ENCODE measurements at places on chromosomes 11 and 22.

DNA sequence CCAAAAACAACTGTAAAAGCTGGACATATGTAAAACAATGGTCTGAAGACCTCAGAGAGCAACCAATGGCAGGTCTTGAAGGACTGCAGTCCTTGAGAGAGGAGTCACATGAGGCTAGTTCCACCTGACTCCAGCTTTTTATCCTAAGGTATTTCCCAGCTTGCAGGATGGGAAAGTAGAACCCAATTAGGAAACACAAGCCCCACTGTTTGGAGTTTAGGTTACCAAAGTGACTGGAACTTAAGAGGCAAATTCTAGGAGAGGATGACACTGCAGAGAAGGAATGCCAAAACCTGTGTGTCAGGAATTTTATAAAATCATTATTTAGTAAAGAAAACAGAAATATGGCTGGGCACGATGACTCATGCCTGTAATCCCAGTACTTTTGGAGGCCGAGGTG, 18.4 kb downstream of the OR2AT4 start:
- no peak for DNase-seq

DNA sequence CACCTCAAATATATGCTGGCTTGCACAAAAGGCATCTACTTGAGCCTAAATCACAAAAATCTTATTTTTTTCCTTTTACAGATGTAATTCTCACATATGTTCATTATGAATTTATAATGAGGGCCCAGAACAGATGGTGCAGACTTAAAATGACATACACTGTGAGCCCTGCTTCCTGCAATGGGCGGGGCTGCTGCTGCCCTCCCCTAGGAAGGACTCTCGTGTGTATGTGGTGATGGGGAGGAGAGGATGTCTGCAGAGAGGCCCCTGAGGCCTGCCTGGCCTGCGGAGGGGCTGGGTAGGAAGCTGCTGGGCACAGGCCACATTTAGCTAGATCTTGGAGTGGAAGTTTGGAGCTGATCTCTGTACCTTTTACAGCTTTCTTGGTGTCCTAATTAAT, 233.4 kb upstream of the KIRREL3 start:
- DNase-seq, result no peak

DNA sequence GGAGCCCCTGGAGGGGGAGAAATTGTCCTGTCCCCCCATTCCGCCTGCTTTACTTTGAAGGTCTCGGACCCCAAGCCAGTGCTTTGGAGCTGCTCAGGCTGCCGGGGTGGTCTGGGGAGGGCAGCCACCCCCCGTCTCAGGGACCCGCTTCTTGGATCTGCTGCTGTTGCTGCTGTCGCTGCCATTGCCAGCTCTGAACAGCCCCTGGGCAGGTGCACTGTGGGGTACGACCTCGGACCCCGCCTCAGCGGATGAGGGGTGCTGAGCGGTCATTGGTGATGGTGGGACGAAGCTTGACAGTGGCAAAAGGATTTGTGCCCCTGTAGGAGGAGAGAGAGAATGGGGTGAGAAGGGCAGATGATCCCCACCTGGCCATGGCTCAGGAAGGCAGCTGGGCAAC, 1.1 kb upstream of the SLC16A8 start:
- no peak for DNase-seq

DNA sequence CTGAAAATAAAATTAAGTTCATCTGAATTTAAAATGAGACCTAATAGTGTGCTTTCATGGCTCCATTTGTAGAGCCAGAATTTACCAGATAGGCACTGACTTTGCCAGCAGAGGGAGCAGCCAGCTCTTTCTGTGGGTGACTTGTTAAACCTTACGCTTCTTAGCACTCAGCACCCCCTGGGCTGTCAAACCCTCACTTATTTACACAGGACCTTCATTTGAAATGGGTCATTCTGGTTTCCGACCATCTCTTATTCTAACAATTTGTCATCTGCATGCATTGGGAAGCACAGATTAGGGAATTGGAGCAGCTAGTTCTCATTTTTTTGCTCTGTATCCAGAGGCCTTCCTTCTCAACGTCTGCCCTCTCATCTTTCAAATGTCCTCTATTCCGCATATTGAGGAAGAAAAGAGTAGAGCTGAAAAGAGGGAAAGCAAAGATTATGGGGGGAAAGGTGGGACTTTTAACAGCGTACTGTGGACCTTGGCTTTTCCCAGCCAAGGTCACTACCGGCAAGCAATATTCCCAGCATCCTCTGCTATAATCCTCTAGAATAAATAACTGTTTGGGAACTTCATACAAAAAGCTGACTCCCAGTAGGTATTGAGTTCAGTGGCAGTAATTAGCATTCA, 3.1 kb downstream of the ASRGL1 start:
- peak; percentile 63 for DNase-seq

Measured in NCI-H2081 (cell line).